ENCODE measurements at places on chromosomes 5 and 9.

- no peak overlapping the region for H3K27ac ChIP-seq
- H3K36me3 ChIP-seq, result no peaks in the 10 kb centered on the region
- no peak for DNase-seq
- H3K27me3 ChIP-seq, result no peaks in the 10 kb centered on the region
- H3K4me3 ChIP-seq, result no peak overlapping the region
Observed at GRCh38 chr5:69292306-69292705, 40.3 kb downstream of the CCDC125 start.

DNA sequence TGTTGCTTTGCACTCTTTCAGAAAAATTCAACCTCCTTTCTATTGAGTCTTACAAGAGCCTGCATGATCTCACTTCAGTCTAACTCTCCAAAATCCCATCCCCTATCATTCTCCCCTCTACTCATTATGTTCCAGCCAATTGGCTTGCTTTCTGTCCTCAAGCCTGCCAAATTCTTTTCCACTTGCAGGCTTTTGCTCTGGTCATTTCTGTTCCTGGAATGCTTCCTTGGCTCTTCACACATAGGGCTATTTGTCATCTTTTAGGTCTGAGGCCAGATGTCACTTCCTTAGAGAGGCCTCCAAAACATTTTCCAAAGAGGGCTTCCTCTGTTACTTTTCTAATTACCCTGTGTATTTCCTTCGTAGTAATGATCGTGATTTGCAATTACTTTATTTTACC lies 11.8 kb upstream of the CHD1 start:
- H3K4me1 ChIP-seq, result peaks cover 6% of the 10 kb centered on the region
- no peaks in the 10 kb centered on the region for H3K27me3 ChIP-seq
- no peak overlapping the region for H3K4me3 ChIP-seq

GRCh38 chr5:146606893-146607292 lies 90.9 kb upstream of the GPR151 start:
- H3K4me3 ChIP-seq, result no peak overlapping the region
- H3K27me3 ChIP-seq, result no peaks in the 10 kb centered on the region
- DNase-seq, result no peak
- H3K4me1 ChIP-seq, result no peaks in the 10 kb centered on the region
- H3K27ac ChIP-seq, result no peak overlapping the region

GRCh38 chr5:5085381-5085780 lies 54.7 kb upstream of the ADAMTS16 start:
- no peaks in the 10 kb centered on the region for H3K4me1 ChIP-seq
- no peaks in the 10 kb centered on the region for H3K36me3 ChIP-seq
- no peak overlapping the region for H3K27ac ChIP-seq
- H3K4me3 ChIP-seq, result no peak overlapping the region

- H3K4me3 ChIP-seq, result no peak overlapping the region
- H3K4me1 ChIP-seq, result no peaks in the 10 kb centered on the region
- no peak overlapping the region for H3K27ac ChIP-seq
- no peaks in the 10 kb centered on the region for H3K36me3 ChIP-seq
- no peak for DNase-seq
Observed at GRCh38 chr5:58069846-58070245, 390.0 kb downstream of the PLK2 start.

GRCh38 chr5:34533582-34534522 lies 122.3 kb upstream of the RAI14 start:
- H3K36me3 ChIP-seq, result no peaks in the 10 kb centered on the region
- no peak overlapping the region for H3K27ac ChIP-seq
- no peak overlapping the region for H3K4me3 ChIP-seq
- no peaks in the 10 kb centered on the region for H3K4me1 ChIP-seq
- DNase-seq, result no peak

DNA sequence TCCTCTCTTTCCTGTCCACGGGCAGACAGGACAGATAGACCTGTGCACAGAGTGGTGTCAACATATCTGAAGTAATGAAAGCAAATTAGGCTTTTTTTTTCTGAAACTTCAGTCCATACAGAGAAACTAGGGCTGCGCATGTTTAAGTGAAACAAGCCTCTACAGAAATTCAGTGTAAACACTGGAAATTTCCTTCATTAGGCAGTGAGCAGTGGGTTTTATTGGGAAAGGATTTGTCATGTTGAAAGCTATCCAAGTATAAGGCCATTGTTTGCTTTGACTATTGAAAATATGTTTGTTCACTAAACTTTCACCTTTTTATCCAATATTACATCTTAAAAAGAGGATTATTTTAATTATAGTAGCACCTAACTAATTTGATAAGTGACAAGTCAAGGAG lies 161.2 kb downstream of the AOPEP start:
- no peaks in the 10 kb centered on the region for H3K27me3 ChIP-seq
- H3K36me3 ChIP-seq, result peaks cover 9% of the 10 kb centered on the region
- no peak overlapping the region for H3K4me3 ChIP-seq
- H3K4me1 ChIP-seq, result no peaks in the 10 kb centered on the region
- no peak for DNase-seq

DNA sequence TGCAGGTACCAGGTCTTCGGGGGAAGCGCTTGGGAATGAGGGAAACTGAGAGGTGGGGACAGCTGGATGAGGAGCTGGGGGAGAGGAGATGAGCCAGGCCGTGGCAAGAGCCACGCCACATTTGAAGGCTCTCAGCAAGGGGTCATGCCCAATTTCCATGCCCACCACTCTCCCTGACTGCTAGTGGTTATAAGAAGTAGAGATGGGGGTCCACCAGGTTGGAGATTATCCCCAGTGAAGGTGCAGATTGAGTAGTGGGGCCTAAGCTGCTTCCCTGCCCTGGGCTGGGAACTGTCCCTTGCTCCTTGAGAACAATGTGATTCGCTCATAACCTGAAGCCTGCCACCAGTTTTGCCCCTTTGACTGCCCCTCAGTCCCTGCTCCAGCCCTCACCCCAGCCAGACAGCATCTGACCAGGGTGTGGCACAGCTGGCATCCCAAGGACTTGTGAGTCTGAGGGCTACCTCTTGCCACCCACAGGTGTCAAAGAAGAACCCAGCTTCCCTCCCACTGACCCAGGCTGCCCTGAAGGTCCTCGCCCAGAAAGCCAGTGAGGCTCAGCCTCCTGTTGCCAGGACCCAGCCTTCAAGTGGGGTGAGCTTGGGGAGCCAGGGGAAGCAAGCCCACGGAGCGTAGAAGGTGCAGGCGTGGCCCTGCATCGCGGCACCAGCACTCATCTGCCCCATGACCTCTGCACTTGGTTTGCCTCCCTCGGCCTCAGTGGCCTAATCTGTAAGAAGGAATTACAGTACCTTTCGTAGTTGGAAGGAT lies 21.5 kb downstream of the CD74 start:
- peaks cover 9% of the 10 kb centered on the region for H3K36me3 ChIP-seq
- no peak overlapping the region for H3K4me3 ChIP-seq
- no peaks in the 10 kb centered on the region for H3K4me1 ChIP-seq
- no peak overlapping the region for H3K27ac ChIP-seq

DNA sequence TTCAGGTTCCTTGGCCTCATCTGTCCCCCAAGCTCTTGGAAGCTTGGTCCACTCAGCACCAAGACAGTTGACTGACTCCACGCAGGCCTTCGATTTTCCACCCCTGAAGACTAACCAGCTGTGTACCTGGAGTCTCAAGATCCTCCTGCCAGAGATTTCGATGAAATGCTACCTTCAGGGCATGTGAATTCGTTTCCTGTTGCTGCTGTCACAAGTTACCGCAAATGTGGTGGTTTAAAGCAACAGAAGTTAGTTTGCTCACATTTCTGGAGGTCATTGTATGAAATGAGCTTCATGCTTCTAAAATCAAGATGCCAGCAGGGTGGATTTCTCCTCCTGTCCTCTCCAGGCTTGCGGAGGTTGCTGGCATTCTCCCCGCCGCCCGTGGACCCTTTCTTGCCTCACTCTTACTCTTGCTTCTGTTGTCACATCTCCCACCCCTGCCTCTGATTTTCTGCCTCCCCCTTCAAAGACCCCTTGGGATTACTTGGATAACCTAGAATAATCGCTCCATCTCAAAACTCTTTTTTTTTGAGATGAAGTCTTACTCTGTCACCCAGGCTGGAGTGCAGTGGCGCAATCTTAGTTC lies 27.6 kb upstream of the RETREG1 start:
- H3K36me3 ChIP-seq, result peaks cover 3% of the 10 kb centered on the region
- DNase-seq, result no peak
- peak overlapping the region; percentile 72 for H3K27ac ChIP-seq

GRCh38 chr5:19978476-19978875 lies 9.5 kb downstream of the CDH18 start:
- no peak overlapping the region for H3K27ac ChIP-seq
- H3K4me3 ChIP-seq, result no peak overlapping the region
- no peaks in the 10 kb centered on the region for H3K36me3 ChIP-seq
- H3K4me1 ChIP-seq, result no peaks in the 10 kb centered on the region

- peaks cover 3% of the 10 kb centered on the region for H3K36me3 ChIP-seq
- peaks cover 14% of the 10 kb centered on the region for H3K27me3 ChIP-seq
- peak within 1 kb of the TSS; percentile 30 for H3K27ac ChIP-seq
- peaks cover 6% of the 10 kb centered on the region for H3K4me1 ChIP-seq
- peak within 1 kb of the TSS; percentile 79 for H3K4me3 ChIP-seq
Observed at GRCh38 chr5:149581192-149581861, at the start of gene ARHGEF37. Gene ARHGEF37, plus strand, starts transcription at chr5:149581498. Its CDS starts 16,272 bp downstream, at chr5:149597770.

GRCh38 chr9:18480662-18481093 lies 6.7 kb downstream of the ADAMTSL1 start:
- no peaks in the 10 kb centered on the region for H3K36me3 ChIP-seq
- H3K4me1 ChIP-seq, result no peaks in the 10 kb centered on the region
- H3K4me3 ChIP-seq, result no peak overlapping the region
- no peaks in the 10 kb centered on the region for H3K27me3 ChIP-seq
- no peak overlapping the region for H3K27ac ChIP-seq
- no peak for DNase-seq

- H3K27me3 ChIP-seq, result no peaks in the 10 kb centered on the region
- H3K36me3 ChIP-seq, result no peaks in the 10 kb centered on the region
- no peak overlapping the region for H3K4me3 ChIP-seq
- no peak for DNase-seq
- H3K27ac ChIP-seq, result no peak overlapping the region
Observed at GRCh38 chr5:63050916-63051315, 472.3 kb downstream of the LRRC70 start.

- no peak for DNase-seq
- H3K4me1 ChIP-seq, result no peaks in the 10 kb centered on the region
- H3K4me3 ChIP-seq, result no peak overlapping the region
- no peak overlapping the region for H3K27ac ChIP-seq
- H3K36me3 ChIP-seq, result no peaks in the 10 kb centered on the region
Observed at GRCh38 chr5:53446908-53447307, 33.5 kb upstream of the FST start.

GRCh38 chr9:79610791-79611614 lies 39.2 kb downstream of the TLE4 start:
- no peaks in the 10 kb centered on the region for H3K27me3 ChIP-seq
- no peak overlapping the region for H3K27ac ChIP-seq
- H3K4me3 ChIP-seq, result no peak overlapping the region
- H3K36me3 ChIP-seq, result peaks cover 29% of the 10 kb centered on the region

DNA sequence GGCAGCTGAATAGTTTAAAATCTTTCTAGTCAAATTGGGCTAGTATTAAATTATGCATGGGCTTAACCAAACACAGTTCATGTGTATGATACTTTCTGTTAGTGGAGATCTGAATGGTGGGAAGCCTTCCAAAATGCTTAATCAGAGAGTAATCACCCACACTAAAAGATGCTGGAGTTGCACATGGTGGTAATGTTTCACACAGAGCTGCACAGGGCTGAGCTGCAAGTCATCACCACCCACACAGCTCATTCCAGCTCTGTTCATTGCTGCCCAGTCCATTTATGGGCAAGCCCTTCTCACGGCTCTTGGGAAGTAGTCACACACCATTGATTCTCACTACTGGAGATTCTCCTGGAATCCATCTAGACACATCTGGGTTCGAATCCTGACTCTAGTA lies 351.5 kb upstream of the KCNN2 start:
- no peak overlapping the region for H3K27ac ChIP-seq
- H3K27me3 ChIP-seq, result no peaks in the 10 kb centered on the region
- no peaks in the 10 kb centered on the region for H3K36me3 ChIP-seq
- DNase-seq, result no peak
- no peaks in the 10 kb centered on the region for H3K4me1 ChIP-seq
- H3K4me3 ChIP-seq, result no peak overlapping the region
